ENCODE measurements at places on chromosomes 4 and X. TPM values are rescaled to one million over a fixed set of nuclear protein-coding genes. Genes with fewer than 3 reads are reported as not detected.

DNA sequence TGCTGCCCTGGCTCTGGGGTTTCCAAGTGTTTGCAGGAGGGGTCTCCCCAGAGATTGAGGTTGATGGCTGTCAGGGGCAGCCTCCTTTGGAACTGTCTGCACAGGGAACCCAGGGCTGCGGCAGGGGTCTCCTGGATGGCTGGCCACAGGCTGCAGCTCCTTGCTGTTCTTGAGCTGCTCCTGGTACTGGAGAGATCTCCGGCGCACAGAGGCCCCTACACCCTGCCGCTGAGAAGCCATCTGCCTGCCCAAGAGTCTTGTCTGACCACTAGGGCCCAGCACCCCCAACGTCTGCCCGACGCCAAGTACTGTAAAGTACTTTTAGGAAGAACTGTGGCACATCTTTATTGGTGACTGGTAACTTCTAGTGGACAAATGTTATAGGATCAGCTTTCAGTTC, 13.5 kb downstream of the STIM2 start:
- DNase-seq = no peak

DNA sequence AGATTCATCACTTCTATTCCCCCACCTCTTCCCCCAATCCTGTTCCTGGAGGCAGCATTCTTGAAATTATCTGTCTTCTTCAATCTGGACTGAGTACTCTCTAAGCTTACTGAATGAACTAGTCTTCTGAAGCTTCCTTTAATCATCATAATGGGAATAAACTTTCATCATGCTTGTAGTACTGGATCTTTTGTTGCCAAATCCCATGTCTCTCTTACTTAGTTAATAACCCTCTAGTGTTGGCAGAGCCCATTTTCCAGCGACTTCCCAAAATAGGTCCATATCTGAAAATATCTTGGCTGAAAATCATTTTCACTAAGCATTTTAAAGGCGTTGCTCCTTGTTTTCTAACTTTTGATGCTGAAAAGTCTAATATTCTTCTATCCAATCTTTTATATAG, 39.6 kb downstream of the RPS6KA3 start:
- DNase-seq = no peak

DNA sequence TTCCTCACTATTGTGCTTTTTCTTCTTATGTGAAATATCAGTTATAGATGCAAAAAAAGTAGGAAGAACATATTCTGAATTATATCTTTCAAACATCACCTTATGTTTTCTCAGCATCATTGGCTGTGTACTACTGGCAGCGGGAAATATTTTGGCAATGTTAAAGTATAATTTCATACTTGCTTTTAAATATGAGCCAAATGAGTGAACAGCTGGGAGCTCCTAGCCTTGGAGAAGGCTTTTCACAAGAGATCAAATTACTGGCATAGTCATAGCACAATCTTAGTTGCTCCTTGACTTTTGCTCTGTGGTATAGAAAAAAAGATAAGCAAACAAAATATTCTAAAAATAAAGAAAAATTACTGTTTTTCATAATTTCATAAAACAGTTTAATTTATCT, 1575.8 kb upstream of the PABPC4L start:
- DNase-seq = no peak

DNA sequence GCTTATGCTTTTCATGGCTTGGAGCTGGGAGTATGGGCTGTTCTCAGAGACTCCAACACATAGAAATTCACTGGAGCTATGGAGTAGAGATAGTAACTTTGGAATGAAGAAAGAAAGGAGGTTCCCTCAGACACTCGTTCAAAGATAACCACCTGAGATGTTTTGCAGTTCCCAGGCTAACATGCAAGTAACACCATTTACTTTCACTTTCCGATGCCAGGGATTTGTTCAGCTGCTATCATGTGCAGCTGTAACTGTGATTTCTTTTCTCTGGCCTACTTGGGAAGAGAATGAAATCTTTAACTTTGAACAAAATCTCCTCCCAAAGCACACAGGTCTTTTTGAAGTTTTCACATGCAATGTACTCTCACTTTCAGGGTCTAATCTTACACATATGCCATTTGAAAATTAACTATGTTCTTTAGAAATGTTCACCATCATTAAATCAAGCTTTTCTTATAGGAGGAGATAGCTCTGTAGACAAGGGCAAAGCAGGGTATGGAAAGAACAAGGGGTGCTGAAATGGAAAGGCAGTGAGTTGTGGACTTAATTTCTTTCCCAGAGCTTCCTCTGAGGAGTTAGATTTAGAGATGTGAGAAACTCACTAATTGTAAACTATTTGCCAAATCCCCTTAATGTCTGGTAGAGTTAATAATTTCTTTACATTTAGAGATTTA, 514.3 kb downstream of the PDHA2 start:
- peak; percentile 11 for DNase-seq

DNA sequence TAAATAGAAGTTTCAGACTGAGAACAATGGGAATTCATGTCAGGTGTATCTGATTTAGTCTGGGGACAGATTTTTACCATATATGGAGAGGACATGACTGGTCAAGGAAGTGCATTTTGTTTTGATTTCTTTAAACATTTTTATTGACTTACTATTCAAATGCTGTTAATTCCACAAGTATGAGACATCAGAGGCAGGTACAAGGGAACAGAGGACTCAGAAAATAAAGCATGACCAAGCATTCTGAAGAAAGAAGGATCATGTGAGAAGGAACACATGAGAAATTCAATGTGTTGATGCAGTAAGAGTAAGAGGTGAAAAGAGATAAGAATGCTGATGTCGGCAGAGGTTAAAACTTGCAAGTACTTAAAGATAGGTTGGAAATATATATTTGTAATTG, 1452.6 kb downstream of the PCDH7 start:
- peak; percentile 5 for DNase-seq

GRCh38 chrX:69844636-69845035, 205.1 kb downstream of the AWAT2 start:
- no peak for DNase-seq

The GRPR gene
- 0.33 TPM for total RNA-seq

DNA sequence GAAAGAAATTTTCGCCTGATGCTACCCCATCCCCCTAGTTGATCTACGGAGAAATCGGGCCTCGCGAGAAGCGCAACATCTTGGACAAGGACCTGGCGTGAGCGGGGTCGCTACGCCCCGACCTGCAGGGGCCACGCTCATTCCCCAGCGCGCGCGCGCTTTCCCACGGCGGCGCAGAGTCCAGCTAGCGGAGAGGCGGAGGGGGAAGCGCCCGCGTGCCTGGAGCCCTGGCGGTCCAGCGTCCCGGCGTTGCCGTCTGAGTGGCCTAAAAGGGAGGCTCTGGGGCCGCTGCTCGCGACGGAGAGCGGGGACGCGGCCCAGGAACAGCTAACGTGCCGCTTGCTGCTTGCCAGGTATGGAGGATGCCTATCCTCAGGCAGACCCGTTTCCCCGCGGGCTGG, 6.0 kb upstream of the SOX3 start:
- no peak for DNase-seq

- no peak for DNase-seq
Observed at GRCh38 chr4:77601614-77602187, 3.9 kb upstream of the CXCL13 start.

- DNase-seq = no peak
Observed at GRCh38 chr4:107900508-107900907, 30.8 kb upstream of the CYP2U1 start.

DNA sequence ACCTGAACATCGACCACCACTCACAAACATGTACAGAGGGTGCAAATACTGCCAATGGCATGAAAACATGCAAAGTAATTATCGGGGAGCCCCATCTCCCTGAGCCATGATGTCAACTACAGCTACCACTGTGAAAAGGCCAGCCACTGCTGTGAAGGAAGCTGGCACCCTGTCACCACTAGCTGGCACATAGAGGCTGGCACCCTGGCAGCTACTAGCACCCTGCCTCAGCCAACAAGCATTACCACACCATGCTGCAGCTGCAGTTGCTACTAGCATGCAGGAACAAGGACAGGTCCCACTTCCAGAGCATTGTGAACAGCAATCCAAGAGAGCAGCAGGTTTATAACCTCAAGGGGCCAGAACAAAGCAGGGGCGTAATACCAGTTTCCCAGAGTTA, 81.4 kb downstream of the PRR32 start:
- DNase-seq = no peak

GRCh38 chr4:188439641-188440311, 300.5 kb downstream of the TRIML1 start:
- peak; percentile 14 for DNase-seq

Measured in fibroblast of lung (primary cell).